ENCODE measurements at places on chromosomes 2 and 18.

DNA sequence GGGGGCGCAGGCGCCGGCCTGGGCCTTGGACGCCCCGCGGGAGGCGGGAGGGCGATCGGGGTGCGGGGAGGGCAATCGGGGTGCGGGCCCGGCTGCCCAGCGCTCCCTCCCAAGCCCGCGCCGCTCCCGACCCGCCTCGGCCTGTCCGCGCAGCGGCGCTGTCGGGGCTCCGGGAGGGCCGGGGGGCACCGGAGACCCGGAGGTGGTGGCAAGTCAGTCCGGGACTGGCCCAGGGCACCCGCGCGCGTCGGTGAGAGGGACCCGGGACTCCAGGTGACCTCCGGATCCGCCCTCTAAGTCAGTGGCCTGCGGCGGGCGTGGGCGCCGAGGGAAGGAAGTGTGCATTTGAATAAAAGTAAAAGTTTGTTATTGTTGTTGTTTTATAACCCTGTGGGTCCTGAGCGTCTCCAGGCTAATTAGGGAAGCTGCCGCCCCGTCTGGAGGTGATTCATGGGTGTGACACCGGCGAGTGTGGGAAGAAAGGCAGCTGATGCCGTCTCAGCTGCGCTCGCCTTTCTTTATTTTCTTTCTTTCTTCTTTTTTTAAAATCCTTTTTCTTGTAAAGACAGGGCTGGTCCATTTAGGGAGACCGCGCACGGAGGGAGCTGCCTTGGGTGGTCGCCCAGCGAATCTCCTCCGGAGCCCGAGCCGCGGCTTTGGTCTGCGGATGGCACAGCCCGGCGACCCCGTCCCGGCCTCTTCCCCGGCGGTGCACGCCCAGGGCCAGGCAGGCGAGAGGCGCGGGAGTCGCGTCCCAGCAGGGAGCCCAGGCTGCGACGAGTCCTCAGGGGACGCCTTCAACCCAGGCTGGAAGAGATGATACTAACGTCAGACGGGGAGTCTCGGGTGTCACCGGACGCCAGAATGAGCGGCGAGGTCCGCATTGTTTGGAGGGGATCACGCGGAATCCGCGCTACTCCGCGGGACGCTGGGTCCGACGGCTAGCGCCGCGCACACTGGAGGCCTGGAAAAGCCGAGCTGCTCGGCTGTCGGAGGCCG lies 627 bp upstream of the CRACDL start:
- no peak for DNase-seq

GRCh38 chr18:53765211-53765610 lies 459.3 kb downstream of the MBD2 start:
- no peak for DNase-seq

- DNase-seq: no peak
Observed at GRCh38 chr2:30625701-30626100, 178.7 kb downstream of the LCLAT1 start.

- DNase-seq: no peak
Observed at GRCh38 chr2:162333968-162334367, 10.0 kb upstream of the GCA start.

DNA sequence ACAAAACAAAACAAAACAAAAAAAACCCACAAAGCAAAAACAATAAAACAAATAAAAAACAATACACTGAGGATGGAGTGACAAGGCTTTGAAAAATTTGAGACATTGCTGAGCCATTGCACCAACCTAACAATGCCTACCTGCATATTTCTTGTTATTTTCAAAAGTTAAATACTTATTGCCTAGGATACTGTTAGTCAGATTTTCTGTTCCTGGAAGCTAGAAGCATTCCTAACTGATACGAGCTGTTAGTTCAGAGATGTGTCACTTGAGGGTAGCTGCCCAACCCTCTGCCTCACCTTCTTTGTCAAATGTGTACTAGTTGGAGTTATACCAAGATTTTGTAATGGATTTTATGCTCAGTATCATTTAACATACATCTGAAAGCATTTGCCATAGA lies 187.2 kb downstream of the TXNL1 start:
- DNase-seq: no peak

- DNase-seq: no peak
Observed at GRCh38 chr18:27746241-27746640, 430.7 kb downstream of the CDH2 start.

DNA sequence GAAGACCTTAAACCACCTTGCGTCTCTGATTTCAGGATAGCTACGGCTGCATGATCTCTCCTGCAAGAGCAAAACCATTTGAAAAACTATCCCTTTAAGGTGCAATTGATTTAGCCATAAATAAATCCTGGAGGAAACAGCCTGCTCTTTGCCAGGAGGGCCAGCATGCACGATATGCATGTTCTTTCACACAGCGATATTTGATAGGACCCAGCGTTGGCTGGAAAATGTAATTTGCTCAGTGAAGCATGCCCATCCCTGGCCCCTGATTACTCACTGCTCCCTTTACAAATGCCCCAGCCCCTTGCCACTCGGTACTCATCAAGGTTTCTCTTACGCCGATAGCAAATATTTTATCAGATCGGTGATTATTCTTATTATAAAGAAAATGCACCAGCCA lies 315.4 kb downstream of the CDH2 start:
- DNase-seq: no peak

DNA sequence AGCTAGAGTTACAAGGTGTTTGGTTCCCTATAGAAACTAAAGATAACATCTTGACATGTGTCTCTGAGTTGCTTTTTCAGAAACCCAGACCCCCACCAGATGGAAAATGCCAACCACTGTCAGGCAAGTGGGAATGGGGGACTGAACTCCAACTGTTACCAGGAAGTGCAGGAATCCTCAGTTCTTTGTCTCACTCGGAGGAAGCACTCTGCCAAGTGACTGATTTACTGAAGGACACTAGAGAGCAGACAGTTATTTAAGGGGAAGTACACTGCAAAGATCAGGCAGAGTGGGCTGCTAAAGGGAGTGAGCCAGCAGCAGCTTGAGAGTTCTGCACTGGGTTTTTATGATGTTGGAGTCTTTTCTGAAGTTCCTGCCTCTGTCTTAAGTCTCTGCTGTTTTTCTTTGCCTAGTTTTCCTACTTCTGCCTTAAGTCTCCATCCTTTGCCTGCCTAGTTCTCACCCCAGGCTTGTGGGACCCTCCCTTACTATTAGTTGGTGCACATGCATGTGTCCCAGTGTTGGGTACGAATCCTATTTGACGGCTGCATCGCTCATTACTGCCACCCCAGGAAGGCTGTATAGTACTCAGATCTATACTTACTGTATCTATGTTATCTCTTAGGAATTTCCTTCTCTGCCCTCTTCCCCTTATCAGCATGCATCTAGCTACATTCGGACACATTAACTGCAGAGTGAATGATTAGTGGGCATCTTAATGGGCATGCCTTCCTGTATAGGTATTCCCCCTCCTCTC lies 97.1 kb downstream of the TEX51 start:
- no peak for DNase-seq

DNA sequence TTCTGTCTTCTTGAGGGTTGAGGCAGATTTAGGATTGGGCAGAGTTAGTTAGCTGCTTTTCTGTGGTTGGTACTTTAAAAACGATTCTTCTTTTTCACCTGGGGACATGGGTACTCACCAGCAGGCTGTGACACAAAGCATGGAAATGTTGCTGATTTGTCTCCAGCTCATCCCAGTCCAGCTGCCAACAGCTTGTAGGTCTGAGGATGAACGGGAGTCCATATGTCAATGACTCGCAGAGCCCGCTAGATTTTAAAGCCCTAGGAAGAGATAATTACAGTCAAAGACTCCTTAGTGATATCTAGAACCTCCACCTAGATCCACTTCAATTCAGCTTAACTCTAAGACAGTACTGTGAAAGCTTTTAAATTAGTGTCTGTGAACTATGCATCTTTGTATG lies 20.8 kb downstream of the DOK1 start:
- DNase-seq: no peak

GRCh38 chr18:22676423-22676822 lies 256.7 kb upstream of the RBBP8 start:
- no peak for DNase-seq

DNA sequence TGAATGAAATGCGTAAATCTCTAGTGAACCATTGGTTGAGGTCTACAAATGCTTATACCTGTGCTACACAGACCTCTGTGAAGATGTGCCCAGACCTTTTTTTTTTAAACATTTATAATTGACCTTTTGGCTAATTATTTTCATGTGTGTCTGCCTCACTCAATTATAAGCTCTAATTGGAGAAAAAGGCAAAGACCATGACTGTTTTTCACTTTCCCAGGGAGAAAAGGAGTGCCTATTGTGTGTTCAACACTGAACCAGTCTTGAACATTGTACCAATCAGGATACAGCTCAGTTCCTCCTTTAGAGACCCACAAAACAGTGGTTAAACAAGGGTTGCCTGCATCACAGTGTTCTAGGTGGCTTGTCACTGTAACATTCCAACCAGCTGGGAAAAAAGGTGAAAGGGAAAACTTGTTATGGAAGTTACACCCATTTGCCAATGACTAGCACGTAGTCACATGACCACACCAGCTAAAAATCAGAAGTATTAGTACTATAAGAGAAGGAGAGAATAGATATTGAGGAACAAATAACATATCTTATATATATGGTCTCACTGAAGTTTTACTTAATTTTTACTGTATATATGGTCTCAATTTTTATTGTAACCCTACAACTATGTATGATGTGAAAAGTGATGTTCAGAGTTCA lies 13.4 kb downstream of the TANK start:
- DNase-seq: no peak

DNA sequence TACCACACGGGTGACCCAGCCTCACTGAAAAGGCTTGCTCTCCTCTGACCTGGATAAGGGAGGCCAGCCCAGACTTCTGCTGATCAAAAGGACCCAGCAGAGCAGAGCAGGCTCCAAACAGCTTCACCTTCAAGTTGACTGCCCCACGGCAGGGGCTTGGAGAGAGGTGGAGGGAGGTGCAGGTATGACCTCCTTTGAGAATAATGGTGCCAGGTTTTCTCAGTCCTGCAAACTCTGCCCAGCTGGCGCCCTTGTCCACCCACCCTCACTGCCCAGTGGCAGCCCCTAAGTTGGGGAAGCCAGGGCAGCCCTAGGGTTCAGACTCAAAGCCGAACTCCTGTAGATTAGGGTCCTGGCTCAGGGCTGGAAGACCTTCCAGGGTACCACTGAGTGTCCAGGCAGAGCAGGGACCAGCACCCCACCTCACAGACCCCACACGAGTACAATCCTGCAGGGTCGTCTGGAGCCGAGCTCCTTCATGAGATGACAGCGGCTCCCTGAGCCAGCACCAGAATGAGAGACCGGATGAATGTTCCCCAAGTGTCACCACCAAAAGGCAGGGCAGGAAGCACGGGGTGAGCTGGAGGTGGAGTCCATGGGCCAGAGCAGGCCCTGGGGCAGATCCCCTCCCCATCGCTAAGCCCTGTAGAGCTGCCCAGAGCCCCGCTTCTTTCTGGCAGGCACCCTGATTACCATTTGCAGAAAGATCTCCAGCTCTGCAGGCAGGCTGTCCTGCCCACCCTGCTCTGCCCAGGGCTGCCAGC lies 3.6 kb upstream of the GPC1 start:
- DNase-seq: no peak

GRCh38 chr2:5777131-5777535 lies 84.9 kb downstream of the SOX11 start:
- DNase-seq: no peak

DNA sequence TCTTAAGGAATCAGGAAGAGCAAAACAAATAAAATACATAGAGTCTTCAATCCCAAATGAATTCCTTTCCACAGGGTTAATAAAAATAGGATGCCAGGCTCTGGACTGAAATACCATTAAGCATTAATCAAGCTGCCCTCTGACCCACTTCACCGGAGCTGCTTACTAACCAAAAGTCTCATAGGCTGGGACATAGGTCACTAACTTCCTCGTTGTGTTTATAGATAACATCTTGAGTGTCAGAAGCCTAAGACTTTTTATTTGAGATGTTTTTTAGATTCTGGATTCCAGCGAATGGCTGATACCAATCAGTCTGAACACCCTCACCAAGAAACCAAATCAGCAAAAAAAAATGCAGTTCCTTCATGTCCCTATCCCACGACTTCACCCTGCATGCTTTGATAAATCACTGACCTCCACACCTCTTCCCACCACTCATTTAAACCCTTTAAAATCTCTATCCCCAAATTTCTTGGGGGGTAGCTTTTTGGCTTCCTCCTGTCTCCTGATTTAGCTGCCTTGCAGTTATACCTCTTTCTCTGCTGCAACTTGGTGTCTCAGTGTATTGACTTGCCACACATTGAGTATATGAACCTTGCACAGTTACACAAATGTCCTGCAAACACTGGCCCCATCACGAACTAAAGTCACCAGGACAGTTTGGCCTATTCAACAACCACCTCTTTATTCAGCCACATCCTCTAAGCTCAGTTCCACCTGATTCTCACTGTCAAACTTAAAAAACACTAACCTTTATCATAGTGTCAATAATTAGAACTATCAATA lies 399.3 kb downstream of the METTL4 start:
- no peak for DNase-seq
